ENCODE measurements at places on chromosomes 2 and 18. TPM values are rescaled to one million over a fixed set of nuclear protein-coding genes. Genes with fewer than 3 reads are reported as not detected.

- DNase-seq: no peak
Observed at GRCh38 chr2:119282996-119283511, 59.4 kb downstream of the STEAP3 start.

GRCh38 chr2:143530758-143531157 is 401.5 kb downstream of the ARHGAP15 start:
- DNase-seq: peak; percentile 41

GRCh38 chr2:36753706-36754221 is 57.3 kb downstream of the VIT start:
- DNase-seq: no peak

DNA sequence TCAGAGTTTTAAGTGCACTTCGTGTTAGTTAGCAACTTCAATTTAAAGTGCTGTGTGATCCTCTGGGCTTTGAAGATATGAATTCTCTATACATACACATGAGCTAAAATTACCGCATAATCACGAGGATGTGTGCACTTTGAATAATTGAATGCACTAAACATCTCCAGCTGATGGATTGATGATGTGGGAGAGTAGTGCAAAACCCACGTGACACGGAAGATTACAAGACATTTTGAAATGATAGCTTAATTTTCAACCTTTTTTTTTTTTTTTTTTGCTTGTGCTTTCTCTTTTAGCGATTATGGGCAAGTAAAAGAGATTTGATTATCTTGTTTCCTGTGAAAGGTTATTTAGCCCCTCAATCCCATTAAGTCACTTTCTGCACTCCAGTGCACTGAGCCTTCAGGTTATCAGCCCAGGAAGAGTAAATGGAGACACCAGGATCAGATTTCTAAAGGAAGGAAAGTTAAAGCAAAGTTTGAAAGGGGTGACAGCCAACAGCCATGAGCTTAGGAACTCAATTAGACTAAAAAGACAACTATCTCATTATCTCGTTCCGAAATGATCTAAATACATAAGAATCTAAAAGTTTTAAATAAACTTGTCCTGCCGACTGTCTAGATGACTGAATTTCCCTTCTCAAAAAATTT is 81.6 kb downstream of the CDK15 start:
- no peak for DNase-seq

- DNase-seq: peak; percentile 35
Observed at GRCh38 chr18:58911766-58912165, 47.1 kb downstream of the ZNF532 start.

DNA sequence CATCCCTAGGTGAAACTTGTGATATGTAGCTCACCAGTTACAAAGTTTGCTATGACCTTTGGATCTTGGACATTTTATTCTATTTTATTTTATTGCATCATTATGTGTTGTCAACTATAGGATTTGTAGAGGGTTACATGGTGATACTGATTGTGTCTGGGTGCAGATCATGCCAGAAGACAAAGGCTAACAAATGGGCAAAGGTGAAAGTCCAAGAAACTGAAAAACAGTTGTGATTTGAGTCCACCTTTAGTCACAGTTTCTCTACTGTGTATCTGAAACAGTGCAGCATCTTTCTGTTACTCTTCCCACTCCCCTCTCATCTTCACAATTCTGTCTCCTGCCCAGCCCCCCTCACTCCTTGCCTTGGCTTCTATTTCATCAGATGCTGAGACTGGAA is 111.9 kb upstream of the LYPD6 start:
- DNase-seq: no peak

DNA sequence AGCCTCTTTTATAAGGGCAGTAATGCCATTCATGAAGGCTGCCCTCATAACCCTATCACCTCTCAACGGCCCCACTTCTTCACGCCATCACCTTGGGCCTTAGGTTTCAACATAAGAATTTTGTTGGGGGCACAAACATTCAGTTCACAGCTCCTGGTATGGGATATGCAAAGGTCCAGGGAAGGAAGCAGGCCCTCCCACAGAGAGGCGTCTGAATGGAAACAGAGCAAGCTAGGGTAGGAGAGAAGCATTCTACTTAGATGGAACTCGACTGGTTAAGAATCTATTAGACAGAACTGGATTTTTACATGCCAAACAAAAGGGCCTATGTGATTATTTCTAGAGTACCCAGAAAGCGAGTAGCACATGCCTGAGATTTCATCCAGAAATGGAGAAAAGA is 42.8 kb downstream of the PROKR1 start:
- no peak for DNase-seq

DNA sequence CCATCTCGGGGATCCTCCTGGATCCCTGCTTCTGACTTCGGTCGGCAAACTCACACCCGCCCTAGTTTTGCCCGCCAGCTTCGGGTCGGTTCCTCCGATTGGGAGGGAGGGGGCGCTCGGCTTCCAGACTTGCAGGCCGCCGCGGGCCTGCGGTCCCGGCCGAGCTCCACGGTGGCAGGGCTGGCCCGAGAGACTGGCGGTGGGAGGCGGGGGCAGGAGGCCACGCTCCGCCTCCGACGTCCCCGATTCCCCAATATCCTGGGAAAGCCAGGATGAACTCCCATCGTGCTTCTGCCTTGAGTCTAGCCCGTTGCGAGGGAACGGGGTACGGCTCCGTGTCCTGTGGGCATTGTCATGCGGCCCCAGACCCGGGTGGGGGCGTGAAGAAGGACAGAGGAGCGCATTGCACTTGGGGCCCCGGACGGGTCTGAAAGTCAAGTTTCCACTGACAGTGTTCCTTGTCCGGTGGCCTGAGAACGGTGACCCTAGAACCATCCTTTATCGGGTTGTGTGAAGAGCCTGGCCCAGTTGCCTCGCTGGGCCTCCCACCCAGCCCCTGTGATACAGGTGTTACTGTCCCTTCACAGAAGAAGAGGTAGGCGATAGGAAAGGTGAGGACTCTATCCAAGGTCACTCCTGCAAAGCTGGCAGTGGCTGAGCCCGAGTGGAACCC is 2.4 kb upstream of the INHBB start:
- peak; percentile 94 for DNase-seq

DNA sequence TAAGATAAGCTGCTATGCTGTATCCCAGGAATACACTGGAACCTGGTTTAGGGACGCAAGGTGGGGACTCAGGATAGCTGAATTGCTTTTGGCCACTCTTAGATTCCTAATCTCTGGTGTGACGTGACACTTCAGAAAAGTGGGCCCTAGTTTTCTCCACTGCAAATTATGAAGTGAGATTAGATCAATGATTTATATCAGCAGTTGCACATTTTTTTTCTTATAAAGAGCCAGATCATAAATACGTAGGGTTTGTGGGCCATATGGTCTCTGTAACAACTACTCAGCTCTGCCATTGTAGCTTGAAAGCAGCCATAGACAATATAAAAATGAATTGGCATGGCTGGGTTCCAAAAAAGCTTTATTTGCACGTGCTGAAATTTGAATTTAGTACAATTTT is 85.4 kb upstream of the CPO start:
- no peak for DNase-seq

GRCh38 chr18:69759046-69759445 is 188.6 kb downstream of the CD226 start:
- DNase-seq: no peak

- DNase-seq: no peak
Observed at GRCh38 chr2:175955136-175955535, 46.9 kb downstream of the LNPK start.

The ORMDL1 gene
- 77.6 TPM for total RNA-seq

The C2orf66 gene
- not detected for total RNA-seq

The ZNF24 gene
- total RNA-seq: 44.3 TPM

The CNDP1 gene
- not detected for total RNA-seq

The HMSD gene
- 0.10 TPM for total RNA-seq

The FZD7 gene
- total RNA-seq: 28.3 TPM
